ENCODE measurements at places on chromosomes 13 and 19. TPM values are rescaled to one million over a fixed set of nuclear protein-coding genes. Genes with fewer than 3 reads are reported as not detected.

IGFL1 gene
- total RNA-seq: not detected

MEIOSIN gene
- total RNA-seq: not detected

CNMD gene
- total RNA-seq: not detected

OXGR1 gene
- not detected for total RNA-seq
